NCI-H510A treated with DMSO at 0.1 percent for 48 hours (cell line): ENCODE measurements at places on chromosomes 12 and 14.

- DNase-seq, result no peak
Observed at GRCh38 chr12:48388460-48388859, 37.7 kb upstream of the ZNF641 start.

- DNase-seq, result no peak
Observed at GRCh38 chr14:26863736-26864135, 265.9 kb upstream of the NOVA1 start.

GRCh38 chr12:49703647-49704137, 3.5 kb downstream of the FMNL3 start:
- DNase-seq, result no peak

GRCh38 chr14:76953311-76953945, 75.1 kb downstream of the IRF2BPL start:
- no peak for DNase-seq

- DNase-seq, result no peak
Observed at GRCh38 chr12:56198836-56199235, 9.6 kb upstream of the SMARCC2 start.

- no peak for DNase-seq
Observed at GRCh38 chr12:76244300-76244699, 103.9 kb downstream of the BBS10 start.

DNA sequence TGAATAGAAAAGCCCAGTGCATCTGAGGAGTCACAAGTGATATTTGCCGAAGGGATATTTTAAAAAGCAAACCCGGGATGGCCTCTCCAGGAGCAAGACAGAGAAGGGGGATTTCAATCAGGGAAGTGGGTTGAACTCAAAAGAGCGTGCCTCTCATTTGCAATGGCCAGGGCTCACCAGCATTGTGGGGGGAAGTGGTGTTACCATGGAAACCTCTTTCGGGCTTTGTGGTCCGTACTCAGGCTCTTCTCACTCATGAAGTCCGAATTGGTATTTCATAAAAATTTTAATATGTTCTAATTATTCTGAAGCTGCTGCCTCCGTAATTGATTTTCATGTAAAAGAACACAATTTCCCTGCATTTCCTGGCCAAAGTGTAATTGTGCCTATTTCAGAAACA, 79.8 kb downstream of the SLC15A4 start:
- no peak for DNase-seq
